ENCODE measurements at places on chromosomes 3 and 15.

GRCh38 chr3:120025520-120025919 lies 68.7 kb downstream of the GSK3B start:
- DNase-seq, result no peak

DNA sequence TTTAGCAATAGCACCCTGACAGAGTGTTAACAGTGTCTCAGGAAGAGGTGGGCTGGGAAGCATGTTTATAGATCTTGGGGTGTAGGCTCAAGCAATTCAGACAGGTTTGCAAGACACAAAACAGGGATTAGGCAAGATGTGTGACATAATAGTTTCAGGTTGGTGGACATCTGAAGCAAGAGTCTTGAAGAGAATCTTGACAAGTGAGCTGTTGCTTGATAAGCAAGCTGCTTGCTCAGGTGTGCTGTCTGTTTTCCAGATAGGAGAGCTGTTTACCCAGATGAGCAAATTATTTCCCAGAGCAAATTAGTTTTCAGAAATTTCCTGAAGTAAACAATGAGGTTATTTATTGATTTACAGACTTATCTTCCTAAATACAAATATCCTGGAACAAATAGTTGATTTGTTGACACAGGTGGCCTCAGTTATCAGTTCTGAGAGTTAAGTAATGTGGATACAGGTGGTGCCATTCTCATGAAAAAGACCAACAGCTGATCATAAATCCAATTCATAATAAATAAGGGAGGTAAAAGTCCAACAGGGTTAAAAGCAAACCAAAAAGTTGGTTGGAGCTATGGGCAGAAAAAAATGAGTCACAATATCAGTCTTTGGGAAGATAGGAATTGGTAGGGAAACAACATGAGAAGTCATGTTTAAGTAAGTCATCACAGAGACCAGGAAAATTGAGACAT lies 437.3 kb downstream of the TBL1XR1 start:
- DNase-seq, result no peak

GRCh38 chr3:108946292-108947285 lies 7.1 kb downstream of the GUCA1C start:
- DNase-seq, result no peak

GRCh38 chr3:56976651-56977560 lies 83.6 kb upstream of the SPATA12 start:
- DNase-seq, result no peak

- DNase-seq, result no peak
Observed at GRCh38 chr15:61115241-61115640, 113.9 kb downstream of the RORA start.

DNA sequence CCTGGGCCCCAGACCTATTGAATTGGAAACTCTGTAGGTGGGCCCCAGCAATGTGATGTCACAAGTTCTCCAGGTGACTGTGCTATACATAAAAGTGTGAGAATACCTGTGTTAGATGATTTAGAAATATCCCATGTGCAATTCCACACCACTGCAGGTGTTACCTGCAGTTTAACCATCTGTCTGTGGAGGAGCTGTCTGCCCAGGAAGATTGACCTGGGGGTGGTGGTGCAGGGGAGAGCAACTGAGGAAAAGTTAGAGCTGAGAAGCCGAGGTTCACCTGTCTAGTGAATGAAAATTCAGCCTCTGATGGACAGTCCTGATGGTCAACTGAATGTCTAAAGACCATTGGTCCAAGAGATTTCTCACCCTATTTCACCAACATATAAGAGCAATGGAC lies 132.2 kb upstream of the SLC24A5 start:
- no peak for DNase-seq

DNA sequence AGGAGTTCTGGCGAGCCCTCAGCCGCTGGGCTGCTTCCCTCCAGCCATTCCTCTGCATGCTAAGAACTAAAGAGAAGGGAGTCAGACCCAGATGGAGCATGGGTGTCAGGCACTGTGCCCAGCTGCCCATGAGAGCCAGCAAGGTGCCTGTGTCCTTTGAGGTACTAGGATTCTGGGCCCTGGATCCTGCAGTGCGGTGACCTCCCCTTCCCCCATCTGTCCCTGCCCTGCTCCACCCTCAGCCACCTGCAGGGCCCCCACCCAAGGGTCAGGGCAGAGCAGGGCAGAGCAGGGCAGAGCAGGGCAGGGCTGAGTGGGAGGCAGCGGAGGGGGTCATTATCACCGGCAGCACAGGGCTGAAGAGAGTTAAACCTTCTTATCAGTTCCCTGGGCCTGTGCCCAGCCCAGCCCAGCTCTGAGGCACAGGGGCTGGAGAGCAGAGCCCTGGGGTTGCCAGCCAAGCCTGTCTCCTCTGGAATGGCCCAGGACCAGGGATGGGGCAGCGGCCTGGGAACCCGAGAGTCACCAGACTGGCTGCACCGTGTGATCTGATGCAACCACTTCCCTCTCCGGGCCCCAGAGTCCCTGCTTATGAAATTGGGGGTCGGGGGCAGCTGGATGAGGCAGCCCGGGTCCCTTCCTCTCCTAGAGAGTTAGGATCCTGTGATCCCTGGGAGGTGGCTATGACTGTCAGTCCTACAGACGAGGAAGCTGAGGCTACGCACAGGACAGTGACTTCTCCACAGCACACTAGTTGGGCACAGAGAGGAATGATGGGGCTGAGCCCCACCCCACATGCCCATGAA lies 17.3 kb downstream of the ZDHHC19 start:
- no peak for DNase-seq

DNA sequence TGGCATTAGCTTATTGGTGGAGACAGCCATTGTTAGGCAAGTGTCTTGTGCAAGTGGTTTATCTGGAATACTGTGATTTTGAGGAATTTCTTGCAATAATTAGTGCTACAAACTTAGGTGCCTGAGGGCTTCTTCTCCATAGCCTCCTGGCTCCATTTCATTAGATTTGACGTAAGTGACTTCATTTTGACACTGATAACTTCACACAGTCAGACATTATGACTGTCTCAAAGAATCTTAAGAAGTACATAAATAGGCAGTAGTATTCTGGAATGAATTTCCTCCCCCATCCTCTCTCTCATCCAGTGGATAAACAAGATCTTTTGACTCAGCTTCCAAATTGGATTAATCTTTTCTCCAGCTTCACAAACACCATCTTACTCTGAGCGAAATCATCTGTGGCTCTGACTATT lies 19.0 kb downstream of the ARL14 start:
- no peak for DNase-seq

- DNase-seq, result no peak
Observed at GRCh38 chr3:171747223-171747920, 62.9 kb downstream of the PLD1 start.

GRCh38 chr15:73941044-73941443 lies 14.8 kb downstream of the LOXL1 start:
- DNase-seq, result no peak

DNA sequence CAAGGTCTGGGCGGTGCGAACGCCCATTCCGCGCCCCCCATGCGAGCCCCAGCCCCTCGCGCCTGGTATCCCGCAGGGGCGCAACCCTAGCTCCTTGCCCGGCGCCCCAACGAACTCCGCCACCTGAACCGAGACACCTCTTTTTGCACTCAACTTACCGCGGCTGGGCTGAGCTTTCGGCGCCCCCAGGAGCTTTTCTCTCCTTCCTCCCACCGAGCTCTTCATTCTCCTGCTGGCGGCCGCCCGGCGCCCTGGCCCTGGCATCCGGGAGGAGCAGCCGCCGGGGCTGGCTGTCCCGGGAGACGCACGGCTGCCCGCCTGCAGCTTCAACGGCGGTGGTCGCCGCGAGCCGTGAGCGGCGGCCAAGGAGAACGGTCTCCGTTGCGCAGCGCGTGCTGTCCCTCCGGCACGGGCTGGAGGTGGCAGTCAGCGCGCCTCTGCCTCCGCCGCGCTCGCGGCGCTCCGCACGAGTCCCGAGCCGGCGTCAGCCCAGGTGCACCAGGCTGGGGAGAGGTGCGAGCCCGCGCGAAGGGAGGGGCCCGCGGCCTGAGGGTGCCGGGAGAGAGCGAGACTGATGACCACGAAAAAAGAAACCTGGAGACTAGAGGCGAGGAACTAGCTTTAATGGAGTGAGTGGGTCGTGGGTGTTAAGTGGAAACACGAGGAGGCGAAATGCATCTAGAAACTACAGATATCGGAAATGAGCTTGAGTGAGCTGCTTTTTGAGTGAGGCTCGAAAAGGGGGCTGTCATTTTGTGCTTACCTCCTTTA lies 621.5 kb upstream of the ZNF385D start:
- DNase-seq, result no peak
